T-cell (primary cell): ENCODE measurements at places on chromosomes 1 and 21.

GRCh38 chr1:233229288-233229687, 66.2 kb downstream of the PCNX2 start:
- no peak for DNase-seq

GRCh38 chr1:193926956-193927355, 740.5 kb upstream of the B3GALT2 start:
- no peak for DNase-seq

DNA sequence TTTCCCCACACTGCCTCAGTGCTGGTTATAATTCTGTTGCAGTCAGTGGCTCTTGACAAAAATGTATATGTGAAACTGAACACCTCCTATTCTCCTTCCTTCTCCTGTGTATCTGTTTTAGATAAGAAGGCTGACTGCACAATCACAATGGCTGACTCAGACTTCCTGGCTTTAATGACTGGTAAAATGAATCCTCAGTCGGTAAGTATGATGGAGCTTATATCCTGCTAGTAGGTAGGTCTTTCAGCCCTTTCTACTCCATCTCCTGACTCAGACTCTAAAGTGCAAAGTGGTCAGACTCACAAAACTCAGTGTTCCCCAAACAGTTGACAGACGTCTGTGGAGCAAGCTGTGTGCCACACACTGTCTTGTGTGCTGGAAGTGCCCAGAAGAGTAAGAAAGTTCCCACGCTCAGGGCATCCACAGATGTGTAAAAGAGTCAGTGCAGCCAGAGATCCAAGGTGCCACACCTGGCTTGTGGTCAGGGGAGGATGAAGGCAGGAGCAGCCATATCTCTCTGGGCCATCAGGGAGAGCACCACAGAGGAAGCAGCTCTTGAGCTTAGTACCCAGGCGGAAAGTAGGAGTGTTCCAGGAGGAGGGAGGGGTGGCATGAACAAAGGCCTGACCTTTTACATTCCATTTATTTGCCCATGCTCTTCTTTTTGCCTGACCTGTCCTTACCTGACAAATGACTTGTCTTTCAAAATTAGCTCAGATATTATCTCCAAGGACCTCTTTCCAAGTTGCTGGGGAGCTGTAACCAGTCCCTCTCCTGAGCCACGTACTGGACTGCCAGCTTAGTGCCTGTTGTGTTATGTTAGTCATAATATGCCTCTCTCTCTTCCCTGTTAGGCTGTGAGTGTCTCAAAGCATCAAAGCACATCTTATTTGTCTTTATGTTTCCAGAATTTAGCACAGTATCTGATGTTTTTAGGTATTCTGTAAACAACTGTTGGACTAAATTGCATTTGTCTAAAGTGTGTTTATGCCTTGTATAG, 14.0 kb upstream of the PODN start:
- no peak for DNase-seq

DNA sequence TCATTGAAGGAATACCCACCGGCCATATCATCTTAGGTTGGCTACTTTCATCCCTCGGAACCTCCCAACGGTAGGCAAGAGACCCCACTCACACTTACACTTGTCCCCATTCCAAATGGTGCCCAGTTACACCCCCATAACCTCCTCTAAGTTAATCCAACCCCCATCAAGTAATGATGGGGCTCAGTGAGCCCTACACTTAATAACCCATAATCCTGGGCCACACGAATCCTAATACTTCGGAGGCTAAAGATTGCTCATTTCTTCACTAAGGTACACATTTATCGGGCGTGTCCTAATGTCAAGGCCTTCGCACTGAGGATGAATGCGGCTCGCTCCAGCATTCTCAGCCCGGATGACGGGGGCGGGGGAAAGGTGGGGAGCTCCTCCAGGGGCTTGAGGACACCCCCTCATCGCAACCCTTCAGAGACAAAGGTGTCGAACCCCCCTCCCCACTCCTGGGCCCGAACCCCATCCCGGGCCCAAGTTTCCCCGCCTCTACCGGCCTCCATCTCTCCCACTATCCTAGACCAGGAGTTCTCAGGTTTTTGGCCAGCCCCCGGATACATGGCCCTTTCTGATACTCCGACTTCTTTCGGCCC, 435 bp downstream of the ILF2 start:
- DNase-seq, result peak; percentile 22

DNA sequence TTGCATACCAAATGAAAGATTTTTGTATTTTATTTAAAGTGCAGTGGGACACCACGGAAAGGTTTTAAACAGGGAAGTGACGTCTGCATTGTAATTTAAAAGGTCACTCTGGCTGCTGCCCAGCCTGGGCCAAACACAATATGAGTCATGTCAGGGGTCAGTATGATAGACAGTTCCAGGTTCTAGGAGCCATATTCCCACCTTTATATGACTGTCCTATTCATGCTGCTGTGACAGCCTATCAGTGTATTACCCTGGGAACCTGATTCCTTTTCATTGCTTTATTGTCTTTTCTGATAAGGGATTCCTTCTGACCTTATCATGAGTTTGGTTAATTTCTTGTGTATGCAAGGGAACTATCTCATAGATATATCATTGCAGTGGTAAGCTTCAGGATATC, 5.3 kb downstream of the VANGL1 start:
- no peak for DNase-seq

- DNase-seq, result no peak
These were observed 69.4 kb downstream of the NTPCR start for GRCh38 chr1:233019778-233020325.

DNA sequence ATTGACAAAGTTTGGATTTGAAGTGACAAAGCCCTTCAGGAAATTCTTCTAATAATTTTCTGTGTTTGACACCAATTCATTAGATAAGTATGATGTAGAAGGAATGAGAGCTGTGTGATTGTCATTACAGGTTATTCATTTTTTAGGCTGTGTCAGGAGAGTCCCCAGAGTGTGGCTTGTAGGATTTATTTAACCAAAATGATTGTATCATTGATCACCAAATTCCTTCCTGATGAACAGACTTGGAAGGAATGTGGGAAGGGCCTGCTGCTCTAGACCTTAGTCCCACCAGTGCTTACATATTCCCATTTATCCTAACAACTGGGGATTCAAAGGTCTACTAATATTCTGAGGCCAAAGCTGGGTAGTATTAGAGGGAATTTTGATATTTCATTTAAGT, 383.3 kb upstream of the KAZN start:
- no peak for DNase-seq

DNA sequence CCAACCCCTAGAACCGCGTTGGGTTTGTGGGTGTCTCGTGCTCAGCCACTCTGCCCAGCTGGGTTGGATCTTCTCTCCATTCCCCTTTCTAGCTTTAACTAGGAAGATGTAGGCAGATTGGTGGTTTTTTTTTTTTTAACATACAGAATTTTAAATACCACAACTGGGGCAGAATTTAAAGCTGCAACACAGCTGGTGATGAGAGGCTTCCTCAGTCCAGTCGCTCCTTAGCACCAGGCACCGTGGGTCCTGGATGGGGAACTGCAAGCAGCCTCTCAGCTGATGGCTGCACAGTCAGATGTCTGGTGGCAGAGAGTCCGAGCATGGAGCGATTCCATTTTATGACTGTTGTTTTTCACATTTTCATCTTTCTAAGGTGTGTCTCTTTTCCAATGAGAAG, 18.7 kb downstream of the TFF3 start:
- DNase-seq, result no peak

GRCh38 chr1:108045460-108045859, 80.5 kb upstream of the VAV3 start:
- DNase-seq, result no peak

DNA sequence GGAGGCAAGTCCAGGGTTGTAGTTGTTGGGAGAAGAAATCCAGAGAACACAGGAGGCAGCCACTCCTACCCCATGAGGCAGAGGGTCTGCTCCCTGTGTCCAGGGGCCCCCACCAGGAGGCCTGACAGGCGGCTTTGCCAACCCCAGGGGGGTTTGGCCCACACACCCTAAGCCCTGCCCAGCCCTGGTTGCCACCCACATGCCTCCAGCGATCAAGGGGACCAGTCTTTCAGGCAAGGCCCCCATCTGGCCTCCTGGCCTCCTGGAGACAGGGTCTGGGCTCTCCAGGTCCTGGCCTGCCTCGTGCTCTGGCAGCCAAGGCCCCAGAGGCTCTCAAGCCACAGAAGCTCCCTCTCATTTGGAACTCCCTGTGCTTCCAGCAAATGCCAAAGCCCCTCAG, 38.5 kb downstream of the SDC3 start:
- DNase-seq, result no peak

DNA sequence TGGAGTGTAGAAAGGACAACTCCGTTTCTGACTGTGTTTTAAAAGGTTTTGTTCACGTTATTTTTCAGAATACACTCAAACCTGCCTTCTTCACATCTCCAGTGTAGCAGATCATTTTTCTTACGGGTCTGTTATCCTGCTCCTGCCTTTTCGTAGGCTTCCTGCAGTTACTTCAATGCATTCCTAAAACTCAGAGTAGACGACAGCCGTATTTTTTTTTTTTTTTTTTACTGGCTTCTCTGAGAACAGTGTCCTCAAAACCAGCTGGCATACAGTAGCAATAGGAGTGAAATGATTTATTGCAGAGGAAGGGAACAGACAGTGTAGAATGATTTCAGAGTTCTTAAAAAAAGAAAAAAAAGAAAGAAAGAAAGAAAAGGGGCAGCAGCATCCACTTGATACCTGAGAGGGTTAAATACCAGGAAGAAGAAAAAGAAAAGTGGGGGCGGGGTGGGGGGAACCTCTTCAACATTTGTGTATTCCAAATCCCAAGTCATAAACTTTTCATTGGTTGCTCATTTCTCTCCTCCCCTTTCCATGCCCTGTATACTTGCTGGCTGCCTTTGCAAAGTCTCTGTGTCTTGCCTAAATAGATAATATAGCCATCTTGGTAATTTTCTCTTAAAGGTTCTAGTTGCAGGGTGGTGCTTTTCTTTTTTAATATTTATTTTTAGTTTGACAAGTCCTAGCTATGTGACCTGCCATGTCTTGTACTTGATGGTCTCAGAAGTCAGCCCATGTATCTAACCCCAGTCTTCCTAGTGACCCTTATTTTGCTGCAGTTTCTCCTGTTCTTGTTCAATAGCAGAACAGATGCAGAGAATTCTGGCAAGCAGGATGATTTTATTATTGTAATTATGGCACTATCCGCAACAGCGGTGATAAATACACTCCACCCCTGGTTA, 2.8 kb downstream of the TGFB2 start:
- DNase-seq, result no peak
